ENCODE measurements at places on chromosomes 5 and 9.

- DNase-seq, result no peak
These were observed 87.6 kb downstream of the NR3C1 start for GRCh38 chr5:143315929-143316328.

DNA sequence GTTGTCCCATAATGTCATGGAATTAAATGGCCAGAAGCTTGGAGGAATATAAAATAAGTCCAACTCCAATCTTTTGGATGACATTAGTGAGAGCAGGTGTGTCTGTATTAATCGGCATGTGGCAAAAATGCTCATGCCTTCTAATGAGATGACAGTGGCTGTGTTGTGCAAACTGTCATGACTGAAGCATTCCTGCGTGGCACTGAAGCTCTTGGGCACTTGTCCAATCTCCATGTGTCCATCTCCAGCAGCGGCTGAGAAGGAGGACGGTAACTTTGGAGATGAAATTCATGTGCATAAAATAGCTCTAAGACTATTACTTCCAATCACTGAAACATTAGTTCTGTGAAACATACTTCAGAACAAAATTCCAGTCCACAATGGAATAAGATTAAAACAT, 697.5 kb upstream of the GRAMD2B start:
- DNase-seq, result no peak

DNA sequence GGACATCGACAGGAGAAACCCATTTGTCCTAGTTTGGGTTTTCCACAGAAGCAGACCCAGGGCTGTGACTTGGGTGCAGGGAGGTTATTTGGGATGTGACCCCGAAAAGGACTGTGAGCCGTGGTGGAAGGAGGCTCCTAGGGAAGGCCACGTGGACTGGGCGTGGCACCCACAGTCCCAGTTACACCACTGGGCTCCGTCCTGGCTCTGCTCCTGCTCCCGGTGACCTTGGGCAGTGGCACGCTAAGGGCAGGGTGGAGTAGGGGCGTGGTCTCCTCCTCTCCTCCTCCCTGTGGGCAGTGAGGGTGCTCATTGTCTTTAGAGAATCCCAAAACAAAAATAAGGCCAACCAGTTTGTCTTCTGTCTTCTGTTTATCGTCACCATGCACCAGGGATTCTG, 190.1 kb downstream of the GADD45G start:
- DNase-seq, result no peak

DNA sequence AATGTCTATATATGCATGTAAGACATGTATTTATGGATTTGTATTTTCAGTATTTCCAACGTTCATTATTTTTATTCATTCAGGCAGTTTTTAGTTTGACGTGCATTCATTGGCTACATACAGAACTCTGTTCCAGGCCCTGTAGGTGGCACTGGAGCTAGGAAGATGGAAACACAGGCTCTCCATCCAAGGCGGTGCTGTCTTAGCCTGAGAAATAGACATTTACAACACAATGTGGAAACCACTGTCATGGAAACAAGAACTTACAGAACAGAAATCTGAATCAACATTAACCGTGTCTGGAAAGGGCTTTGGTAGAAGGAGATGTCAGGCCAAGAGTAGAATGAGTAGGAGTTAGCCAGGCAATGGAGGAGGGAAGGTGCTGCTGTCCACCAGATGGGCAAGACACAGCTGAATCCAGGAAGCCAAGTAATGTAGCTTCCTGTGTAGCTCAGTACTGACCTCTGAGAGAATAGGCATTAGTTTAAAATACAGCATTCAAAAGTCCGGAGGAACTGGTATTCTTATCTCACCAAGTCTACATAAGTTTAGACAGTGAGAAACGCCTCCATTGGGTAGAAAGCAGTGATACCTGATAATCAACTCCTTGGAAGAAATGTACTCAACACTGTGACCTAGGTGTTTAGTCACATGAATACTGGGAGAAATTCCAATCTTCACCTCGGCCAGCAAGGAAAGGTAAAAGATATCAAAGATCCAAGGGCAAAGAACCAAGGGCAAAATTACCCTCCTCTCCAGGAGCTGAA, 388.6 kb upstream of the CDH6 start:
- no peak for DNase-seq

DNA sequence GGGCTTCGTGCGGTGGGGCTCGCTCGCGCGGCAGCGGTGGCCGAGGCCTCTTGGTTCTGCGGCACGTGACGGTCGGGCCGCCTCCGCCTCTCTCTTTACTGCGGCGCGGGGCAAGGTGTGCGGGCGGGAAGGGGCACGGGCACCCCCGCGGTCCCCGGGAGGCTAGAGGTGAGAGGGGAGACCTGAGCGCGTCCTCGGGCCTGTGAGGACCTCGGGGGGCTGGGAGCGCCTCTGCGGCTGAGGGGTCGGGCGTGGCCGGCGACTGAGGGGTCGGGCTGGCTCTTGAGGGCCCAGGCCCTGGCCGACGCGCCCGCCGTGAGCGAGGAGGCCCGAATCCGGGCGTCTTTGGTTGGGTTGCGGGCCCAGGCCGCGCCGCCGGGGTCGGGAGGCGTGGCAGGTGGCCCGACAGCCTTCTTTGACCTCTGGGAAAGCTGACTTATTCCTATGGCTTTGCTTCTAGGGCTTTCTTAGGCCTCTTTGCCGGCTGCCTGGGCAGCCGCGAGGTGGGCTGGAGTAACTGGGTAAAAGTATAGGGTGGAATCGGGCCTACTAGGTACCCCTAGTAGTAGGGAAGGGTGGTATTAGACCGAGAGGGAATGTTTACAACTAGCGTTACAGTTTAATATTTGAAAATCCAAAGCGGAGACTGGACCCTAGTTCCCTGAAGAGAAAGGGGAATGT, at the start of gene CANX:
Gene CANX, plus strand, starts transcription at position 33 of the 681 bp plus-strand sequence. CDS start 6,715 bp downstream, outside the sequence.
- no peak for DNase-seq

- DNase-seq, result no peak
These were observed 262.8 kb downstream of the FAM114A2 start for GRCh38 chr5:153775923-153776322.

GRCh38 chr5:35031276-35031675, 16.5 kb downstream of the AGXT2 start:
- no peak for DNase-seq

DNA sequence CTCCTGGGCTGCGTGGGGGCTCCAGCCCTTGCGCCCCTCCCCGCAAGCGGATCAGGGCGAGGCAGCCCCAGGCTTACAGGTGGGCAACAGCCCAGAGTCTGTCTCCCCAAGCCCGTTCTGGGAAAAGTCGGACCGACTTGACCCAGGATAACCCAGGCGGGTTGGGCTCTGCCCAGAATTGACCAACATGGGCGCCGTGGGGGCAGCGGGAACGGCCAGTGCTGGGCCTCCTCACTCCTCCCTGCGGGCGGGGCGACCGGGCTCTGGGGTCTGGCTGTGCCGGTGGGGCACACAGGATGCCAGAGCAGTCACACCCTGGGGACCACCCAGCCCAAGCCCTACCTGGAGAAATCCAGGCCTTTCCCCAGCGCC, 15.3 kb upstream of the SYNPO start:
- DNase-seq, result no peak

- no peak for DNase-seq
These were observed 8.4 kb upstream of the FAM120AOS start for GRCh38 chr9:93461821-93462220.

DNA sequence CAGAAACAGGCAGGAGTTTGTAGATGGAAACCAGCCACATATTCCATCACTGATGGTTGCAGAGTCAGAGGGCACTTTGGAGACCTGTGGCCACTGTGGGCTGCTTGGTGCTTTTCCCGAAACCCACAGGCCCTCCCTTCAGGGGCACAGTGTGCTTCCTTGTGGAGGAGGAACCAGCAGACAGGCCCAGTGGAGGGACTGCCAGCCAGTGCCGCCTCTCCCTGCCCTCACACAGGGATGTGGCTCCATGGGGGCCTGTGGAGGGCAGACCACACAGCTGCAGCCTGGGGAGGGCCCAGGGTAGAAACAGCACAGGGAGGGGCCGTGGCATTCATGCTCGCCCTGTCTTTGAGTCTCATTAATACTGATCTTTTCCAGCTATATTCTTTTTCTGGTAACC, 35.2 kb downstream of the CEP72 start:
- no peak for DNase-seq

DNA sequence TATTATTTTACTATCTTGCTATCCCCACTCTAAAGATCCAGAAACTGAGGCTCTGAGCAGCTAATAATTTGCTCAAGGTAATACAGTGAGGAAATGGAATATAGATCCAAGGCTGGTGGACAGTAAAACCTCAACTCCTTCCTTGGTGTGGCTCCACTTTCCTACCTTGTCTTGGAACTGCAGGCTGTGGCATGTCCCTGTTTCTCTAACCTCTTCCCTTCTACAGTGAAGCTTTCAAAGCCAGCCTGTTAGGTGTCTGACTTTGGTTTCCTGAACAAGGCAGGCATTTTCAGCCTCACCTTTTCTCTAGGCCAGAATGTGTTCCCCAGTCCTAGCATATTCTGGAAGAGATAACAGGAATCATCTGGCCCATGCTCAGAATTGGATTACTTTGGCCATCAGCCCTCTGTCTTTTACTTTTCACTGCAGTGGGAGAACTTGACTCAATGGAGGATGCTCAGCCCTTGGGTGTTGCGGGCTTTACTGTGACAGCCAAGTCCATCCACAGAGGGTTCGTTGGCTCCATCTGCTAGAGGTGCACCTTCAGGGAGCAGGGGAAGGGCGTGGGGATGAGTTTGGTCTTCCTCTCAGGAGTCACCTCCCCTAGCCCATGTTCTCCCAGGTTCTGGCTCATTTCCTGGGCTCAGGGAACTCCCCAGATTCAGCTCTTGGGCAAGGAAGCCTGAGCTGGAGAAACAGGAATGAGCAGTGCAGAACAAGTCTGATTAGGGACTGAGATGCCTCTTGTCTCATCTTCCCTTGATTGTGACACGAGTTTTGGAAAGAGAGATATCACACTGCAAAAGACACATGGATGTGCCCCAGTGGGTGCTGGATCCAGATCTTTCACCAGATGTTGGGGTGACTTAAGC, 1.1 kb downstream of the NIPAL4 start:
- DNase-seq, result no peak

DNA sequence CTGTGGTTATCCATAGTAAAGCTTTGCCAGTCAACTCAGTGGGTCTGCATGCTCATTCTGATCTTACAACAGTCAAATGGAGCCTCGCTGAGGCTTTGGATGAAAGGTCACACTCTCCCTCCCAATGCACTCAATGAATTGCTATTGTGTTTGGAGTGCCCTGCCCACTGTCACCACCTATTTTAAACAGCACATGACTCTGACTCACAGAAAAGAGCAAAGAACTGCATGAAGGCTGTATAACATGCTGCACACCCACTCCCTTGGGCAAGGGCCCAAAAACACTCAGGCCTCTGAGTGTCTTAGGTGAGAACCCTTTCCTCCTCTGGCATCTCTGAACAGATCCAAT, 118.7 kb upstream of the CCDC112 start:
- no peak for DNase-seq

- DNase-seq, result no peak
These were observed 64.0 kb downstream of the UBAP1 start for GRCh38 chr9:34242830-34243229.

DNA sequence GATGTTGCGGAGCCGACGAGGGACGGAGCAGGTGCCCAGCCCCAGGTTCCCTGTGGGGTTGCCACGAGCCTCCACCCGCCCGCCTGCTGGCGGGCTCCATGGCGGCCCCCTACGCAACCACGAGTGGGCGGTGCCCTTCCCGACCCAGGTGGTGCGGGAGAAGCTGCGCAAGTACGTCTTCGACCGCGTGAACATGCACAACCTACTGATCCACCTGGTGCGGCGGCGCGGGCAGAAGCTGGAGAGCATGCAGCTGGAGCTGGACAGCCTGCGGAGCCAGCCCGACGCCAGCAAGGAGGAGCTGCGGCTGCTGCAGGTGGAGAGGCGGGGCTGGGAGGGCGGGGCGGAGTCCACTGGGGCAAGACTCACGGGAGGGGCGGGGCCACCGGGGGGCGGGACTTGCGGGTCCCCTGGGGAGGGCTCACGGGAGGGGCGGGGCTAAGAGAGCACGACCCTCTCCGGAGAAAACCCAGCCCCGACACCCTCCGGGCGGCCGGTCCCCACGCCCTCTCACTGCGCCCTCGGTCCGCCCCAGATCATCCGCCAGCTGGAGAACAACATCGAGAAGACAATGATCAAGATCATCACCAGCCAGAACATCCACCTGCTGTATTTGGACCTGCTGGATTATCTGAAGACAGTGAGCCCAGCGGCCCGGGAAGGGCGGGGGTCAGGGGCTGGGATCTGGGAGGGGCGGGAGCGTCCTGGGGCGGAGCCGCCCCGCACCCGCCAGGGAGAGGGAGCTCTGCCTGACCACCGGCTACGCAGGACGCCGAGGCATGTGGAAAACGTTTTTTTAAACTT, 3.9 kb downstream of the CCDC183 start:
- DNase-seq, result peak; percentile 94

- DNase-seq, result no peak
These were observed 61.9 kb upstream of the RUFY1 start for GRCh38 chr5:179488491-179488890.

GRCh38 chr9:75229605-75230332, 141.5 kb downstream of the OSTF1 start:
- DNase-seq, result no peak

- no peak for DNase-seq
These were observed 173.7 kb upstream of the SPEF2 start for GRCh38 chr5:35443803-35444595.

DNA sequence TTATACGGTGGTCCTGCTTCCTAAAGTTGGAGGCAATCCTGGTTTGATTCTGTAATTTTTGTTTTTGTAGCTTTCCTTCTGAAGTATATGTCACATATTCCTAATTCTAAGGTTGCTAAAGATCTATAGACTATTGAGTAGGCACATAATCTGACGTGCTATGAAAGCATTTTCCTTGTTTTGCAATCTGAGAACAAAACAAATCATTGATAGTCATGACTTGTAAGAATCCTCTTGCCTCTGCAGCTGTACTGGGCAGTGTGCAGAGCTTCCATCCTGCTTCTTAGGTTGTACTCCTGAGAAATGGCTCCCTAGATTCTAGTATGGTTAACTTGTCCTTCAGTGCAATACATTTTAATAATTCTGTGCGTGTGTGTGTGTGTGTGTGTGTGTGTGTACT, 35.4 kb downstream of the SEMA6A start:
- no peak for DNase-seq

GRCh38 chr5:143153332-143154119, 250.0 kb downstream of the NR3C1 start:
- no peak for DNase-seq

DNA sequence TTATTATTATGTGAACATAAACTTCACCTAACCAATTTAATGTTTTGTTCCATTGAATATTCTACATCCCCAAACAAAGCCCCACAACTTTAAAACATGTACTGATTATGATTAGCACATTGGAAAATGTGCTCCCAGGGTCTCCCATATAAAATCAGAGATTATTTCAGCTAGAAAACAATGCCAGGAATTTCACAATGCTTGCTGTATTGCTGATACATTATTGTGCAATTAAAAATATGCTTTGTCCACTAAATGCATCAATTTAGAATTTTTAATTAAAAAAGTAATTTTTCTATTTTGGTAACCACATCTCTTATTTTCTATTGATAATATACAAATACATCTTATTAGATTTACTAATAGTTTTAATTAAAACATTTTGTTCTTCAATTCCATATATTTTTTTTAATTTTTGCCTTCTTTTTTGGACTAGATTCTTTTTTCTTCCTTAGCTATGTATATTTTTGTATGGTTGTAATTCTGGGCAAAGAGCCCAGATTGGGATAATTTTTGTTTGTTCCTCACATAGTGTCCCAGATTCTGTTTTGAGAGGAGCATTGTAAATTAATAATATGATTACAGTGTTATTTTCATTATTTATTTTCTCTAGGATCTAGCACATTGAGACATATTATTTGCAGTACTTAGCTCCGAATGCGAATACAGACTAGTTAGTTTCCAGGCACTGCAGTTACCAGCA, 241.5 kb upstream of the CDH18 start:
- no peak for DNase-seq
